SW480 (cell line): ENCODE measurements at places on chromosomes 13 and 19.

- DNase-seq, result no peak
Measured at GRCh38 chr13:89458456-89458855, 1787.3 kb downstream of the SLITRK5 start.

- DNase-seq, result no peak
Measured at GRCh38 chr19:1412995-1413800, 5.8 kb downstream of the DAZAP1 start.

GRCh38 chr13:101917833-101918661 lies 465.6 kb downstream of the ITGBL1 start:
- DNase-seq, result peak; percentile 16

DNA sequence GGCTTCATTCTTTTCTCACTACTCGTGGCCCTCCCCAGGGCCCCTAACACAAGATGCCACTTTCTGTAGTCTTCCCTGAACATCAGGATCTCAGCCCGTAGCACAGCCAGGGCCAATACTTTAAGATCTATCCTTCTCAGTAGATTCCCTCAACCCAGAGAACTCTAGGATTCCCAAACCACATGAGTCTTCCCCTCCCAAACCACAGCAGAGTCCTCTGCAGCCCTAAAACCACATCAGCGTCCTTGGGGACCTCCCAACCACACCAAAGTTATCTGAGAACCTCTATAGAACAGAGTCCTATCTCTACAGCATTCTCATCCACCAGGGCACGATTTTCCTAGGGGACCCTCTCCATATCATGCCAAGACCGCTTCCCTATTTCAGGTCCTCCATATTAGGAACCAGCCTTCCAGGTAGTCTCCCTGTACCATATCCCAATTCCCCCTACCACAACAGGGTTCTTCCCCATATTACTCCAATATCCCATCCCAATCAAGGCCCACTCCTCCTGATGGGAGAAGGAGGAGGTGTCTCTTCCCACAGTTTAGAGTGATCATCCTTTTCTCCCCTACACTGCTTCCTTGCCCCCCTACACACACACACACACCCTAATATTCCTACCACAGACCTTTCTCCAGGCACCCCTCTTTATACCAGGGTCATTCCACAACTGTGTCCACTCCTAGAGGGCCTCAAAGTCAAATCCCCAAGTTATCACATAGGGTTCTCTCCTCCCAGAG lies 1.4 kb downstream of the DYRK1B start:
- DNase-seq, result peak; percentile 43

- DNase-seq, result no peak
Measured at GRCh38 chr13:26584713-26585112, 27.2 kb downstream of the WASF3 start.

DNA sequence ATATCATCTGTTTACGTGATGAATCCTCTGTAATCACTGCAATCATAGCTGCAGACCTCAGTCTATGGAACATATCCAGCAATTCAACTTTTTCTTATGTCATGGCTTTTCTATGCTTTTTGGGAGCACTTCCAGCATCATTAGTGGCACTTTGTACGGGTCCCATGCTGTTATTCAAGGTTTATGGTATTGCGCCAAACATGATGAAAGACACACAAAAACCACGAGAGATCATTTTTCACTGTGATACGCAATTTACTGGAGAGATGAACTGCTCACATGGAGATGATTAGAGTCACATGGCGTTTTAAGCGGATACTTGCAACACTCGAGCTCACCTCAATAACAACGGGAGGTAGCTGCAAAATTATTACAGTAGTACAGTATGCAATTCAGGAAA lies 2101.7 kb upstream of the PCDH20 start:
- DNase-seq, result no peak

- DNase-seq, result peak; percentile 92
Measured at GRCh38 chr13:113411216-113412023, 41.9 kb downstream of the ADPRHL1 start.

- no peak for DNase-seq
Measured at GRCh38 chr13:27041341-27041740, 130.3 kb downstream of the USP12 start.

- no peak for DNase-seq
Measured at GRCh38 chr13:48424212-48424611, 11.3 kb upstream of the LPAR6 start.

DNA sequence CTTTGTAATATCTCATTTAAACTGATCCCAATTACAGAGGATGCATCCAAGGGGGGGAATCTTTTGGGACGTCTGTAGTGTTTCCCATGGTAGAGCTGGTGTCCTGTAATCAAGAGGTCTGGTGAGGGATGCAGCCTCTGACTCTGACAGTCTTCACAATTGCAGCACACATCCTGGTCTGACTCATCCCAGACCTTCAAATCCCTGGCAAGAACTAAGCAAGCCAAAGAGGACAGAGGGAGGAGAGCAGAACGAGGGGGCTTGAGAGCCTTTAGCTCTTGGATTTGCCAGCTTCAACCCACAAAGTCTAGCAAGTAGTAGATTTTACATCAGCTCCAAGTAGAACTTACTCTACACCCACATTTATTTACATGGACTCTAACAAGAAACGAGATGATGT lies 17.3 kb upstream of the FCGBP start:
- DNase-seq, result no peak

- no peak for DNase-seq
Measured at GRCh38 chr19:7924241-7924640, 1.7 kb downstream of the CTXN1 start.

GRCh38 chr19:15672580-15673175 lies at the start of gene CYP4F12:
Gene CYP4F12 (plus strand): TSS chr19:15673087. CDS start chr19:15673530, 443 bp downstream.
- peak; percentile 51 for DNase-seq

GRCh38 chr19:36449059-36449670 lies 30.7 kb upstream of the ZFP82 start:
- DNase-seq, result peak; percentile 12

DNA sequence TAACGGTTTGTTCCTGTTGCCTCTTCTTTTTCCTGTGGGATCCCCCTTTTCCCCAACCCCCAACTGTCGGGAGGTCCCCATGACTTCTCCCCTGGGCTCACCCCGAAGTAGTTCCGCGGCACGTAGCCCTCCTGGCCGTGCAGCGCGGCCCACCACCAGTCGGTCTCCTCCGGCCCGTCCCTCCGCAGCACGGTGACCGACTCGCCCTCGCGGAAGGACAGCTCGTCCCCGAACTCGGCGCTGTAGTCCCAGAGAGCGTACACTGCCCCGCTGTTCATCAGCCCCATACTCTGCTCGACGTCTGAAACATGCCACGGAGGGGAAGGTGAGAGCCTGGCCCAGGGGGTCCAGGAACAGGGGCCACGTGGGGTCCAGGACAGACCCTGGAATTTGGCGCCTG lies 12.1 kb upstream of the ERCC2 start:
- no peak for DNase-seq
